ENCODE measurements at places on chromosomes 5 and 9.

DNA sequence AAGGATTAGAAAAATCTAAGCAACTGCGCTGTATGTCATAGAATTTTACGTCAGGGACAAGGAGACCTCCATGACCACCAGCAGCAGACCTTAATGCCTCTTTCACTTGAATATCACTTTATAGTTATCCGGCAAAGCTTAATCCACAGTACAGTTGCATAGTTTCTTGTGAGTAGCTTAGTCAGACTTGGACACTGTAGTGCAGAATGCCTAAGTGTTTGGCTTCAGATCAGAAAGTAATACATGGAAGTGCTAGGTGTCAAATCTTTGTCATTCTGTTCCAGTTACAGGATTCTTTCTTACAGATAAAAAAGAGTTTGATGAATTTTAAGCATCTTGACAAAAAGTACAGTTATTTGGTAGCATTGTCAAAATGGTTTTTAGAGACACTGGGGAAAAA lies 239.9 kb upstream of the PAPPA start:
- no peak for DNase-seq

DNA sequence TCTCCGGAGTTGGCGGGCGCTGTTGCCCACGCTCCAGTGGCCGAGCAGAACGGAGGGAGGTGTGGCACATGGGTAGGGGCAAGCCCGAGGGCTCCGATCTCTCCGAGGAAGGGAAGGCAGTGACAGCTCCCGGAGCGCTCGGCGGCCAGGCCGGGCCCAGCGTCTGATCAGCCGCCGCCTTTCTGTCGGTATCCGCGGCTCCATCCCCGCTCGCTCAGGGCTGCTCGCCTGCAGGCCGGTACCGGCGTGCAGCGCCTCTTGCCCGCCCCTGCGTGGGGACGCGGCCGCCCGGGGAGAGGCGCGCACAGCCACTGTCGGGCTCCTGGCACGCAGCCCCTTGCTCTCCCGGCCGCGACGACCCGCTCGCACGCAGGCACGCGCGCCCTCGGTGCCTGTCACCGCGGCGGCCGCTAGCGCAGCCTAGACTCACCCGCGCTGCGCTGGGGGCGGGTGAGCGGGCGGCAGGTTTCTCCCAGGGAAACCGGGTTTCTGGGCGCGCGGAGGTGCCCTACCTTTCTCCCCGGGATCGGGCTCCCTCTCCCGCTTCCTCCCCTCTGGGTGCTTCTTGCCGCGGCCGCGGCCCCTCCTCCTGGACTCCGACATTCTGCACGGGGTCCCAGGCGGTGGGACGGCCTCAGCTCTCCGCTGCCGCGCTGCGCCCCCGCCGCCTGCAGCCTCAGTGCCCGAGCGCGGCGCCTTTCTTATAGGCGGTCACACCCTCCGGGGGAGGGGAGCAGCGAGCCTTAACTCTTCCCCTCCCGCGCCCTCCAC lies 108.4 kb downstream of the PSD2 start:
- no peak for DNase-seq

DNA sequence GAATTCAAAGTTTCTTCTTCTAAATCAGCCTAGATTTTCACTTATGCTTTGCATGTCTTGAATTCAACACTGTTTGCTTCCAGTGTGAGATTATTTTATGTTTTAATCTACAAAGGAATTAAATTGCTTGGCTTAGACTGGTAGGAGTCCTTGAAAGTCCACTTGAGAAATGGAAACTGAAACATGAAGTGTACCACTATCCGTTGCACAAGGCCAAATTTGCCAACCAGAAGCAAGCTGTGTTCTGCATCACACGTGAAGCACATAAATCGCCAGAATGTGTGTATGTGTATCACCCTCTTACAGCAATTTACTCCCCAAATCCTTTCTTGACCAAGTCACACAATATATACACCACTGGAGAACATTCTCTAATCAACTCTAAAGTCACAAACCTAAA lies 10.3 kb downstream of the SEMA6A start:
- DNase-seq = no peak

- DNase-seq = no peak
Observed at GRCh38 chr5:16713386-16713928, 96.7 kb upstream of the RETREG1 start.

DNA sequence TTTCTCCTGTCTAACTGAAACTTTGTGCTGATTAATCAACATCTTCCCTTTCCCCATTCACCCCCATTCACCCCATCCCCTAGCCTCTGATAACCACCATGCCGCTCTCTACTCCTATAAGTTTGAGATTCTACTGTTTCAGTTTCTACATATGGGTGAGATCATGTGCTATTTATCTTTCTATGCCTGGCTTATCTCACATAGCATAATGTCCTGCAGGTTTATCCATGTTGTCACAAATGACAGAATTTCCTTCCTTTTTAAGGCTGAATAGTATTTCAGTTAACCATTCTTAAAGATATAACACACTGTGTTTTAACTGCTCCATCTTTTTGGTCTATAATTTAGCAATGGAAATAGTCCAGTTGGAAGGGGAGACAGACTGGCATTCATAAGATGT lies 205.1 kb downstream of the SNCAIP start:
- no peak for DNase-seq

DNA sequence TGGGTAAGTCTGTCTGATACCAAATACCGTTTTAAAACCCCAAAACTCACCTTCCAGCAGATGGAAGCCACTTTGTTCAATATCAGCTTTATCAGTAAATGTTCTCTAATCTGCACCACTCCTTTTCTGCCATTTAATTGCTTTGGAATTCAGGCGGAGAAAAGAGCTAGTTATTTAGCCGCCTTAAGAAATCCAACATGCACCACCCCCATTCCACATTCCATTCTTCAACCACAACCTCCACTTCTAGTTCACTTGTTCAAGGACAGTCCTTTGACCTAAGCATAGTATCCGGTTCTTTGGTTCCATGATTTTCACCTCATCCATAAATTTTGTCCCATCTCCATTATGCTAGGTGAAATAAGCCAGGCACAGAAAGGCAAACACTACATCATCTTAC lies 240.1 kb downstream of the DNAH5 start:
- DNase-seq = no peak

DNA sequence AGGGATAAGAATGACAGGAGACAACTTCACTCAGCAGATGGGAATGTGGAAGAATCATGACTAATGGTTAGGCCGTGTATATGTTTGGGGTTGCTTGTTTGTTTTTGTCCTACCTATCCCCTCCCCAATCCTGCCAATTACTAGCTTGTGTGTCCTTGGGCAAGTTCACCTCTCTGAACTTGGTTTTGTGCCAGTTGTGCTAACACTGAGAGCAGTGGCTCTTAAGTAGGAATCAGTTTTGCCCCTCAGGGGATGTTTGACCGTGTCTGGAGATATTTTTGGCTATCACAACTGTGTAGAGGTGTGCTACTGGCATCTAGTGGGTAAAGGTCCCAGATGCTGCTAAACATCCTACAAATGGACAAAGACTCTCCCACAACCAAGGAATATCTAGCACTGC lies 287.0 kb downstream of the DMRT2 start:
- no peak for DNase-seq

DNA sequence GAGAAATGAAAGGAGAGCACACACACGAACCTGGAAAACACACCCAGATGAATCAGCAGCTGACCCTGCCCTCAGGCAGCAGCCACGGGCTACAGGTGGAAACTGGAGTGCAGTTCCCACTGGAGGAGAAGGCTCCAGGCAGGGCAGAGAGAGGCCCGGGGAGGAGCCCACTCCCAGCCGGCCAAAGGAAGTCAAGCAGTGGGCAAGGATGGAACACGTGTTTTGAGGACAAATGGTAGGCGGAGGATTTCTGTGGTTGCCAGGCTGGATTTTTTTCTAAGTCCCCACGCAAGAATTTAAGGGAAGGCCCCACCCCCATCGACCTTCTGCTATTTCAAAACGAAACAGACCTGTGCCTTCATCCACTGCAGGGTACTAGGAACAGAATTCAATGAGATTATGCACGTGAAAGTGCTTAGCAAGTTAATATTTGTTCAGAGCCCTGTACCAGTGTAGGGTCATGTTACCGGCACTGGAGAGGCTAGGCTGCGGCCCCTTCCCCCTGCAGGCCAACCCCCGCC lies 6.8 kb downstream of the EPB41L4B start:
- DNase-seq = no peak

- no peak for DNase-seq
Observed at GRCh38 chr5:159097784-159098602, 1.7 kb downstream of the EBF1 start.

DNA sequence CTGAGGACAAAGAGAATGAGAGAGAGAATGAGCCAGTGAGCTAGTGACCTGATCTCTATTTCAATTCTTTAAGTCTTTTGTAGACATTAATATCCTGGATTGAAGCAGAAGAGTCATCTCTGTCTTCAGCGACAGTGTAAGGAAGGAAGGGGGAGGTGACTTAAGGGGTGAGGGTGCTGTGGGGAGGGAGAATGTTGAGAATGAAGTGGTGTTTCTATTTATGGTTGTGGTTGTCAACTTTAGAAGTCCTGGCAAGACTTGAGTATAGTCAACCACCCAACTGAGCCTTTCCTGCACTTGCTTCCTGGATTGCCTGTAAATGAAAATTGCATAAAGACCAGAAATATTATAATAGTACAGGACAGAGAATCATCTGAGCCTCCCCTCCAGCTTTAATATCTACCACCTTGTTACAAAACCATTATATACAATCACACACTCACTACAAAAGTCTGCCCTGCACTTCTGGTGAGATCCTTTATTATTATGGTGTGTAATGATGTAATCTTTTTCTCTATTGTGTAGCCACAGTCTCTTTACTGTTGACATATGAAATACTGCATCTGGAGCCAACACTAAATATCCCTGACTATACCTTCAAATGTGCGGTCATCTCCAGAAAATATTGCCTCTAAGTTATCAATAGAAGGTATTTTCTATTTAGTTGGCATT lies 91.7 kb downstream of the NTRK2 start:
- no peak for DNase-seq

GRCh38 chr5:173920866-173921555 lies 32.9 kb downstream of the CPEB4 start:
- no peak for DNase-seq

DNA sequence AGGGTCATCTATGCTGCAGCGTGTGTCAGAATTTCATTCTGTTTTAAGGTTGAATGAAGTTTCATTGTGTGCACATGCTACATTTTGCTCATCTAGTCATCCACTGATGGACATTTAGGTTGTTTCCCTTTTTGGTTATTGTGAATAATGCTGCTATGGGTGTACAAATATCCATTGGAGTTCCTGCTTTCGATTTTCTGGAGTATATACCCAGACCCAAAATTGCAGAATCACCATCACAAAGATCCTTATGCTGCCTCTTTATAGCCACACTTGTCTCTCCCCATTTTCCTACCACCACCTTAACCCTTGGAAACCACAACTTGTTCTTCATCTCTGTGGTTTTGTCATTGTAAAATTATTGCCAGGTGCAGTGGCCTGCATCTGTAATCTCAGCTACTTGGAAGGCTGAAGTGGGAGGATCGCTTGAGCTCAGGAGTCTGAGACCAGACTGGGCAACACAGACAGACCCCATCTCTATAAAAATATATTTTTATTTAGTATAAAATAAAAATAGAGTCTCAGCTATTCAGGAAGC lies 166.2 kb downstream of the HSD17B3 start:
- no peak for DNase-seq

DNA sequence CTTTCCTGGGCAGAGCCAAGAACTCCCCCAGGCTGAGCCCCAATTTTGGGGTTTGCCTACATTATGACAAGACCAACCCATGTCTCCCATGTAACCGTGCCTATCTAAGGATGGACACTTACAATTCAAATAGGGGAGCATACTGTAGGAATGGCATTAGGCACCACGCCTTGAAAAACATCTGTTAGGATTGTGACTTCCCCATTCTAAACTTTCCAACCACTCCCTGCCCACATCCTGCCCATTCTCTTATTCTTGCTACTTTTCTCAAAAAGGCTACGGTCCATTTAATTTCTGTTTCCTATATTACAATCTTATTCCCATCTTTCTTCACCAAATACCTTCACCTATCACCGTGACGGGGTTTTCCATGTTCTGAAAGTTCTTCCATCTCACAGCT lies 99.2 kb downstream of the LPAR1 start:
- no peak for DNase-seq

DNA sequence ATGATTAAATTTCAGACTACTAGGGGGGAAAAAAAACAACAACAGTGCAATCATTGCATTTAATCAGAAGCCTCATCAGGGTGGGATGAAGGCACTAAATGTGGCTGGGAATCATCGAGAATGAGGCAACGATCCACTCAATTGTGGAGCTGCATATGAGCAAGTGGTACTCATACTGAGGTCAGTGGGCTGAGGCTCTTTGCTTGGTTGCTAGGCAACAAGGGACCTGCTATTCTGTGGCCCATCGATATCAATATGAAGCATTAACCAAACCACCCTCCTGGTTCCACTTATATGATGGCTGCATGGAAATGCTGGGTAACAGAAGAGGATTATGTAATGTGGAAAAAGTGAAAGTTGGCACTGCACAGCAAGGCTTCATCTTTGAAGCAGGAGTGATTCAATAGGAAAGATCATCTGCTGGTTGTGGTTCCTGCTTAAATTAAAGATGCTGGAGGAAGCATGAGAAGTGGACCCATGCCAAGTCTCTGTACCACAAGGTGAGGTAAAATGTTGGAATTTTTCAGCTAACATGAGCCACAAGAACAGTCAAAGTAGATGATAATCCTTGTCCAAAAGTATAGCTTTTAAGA lies 159.8 kb upstream of the HMHB1 start:
- no peak for DNase-seq

- DNase-seq = no peak
Observed at GRCh38 chr5:43227655-43228054, 35.6 kb downstream of the NIM1K start.

GRCh38 chr5:129499208-129499852 lies 39.2 kb downstream of the ADAMTS19 start:
- no peak for DNase-seq

- DNase-seq = no peak
Observed at GRCh38 chr5:66757834-66758371, 161.7 kb downstream of the MAST4 start.

GRCh38 chr5:150613991-150614660 lies 26.3 kb upstream of the SYNPO start:
- DNase-seq = no peak

GRCh38 chr9:109506097-109506712 lies 8.1 kb upstream of the PTPN3 start:
- no peak for DNase-seq

DNA sequence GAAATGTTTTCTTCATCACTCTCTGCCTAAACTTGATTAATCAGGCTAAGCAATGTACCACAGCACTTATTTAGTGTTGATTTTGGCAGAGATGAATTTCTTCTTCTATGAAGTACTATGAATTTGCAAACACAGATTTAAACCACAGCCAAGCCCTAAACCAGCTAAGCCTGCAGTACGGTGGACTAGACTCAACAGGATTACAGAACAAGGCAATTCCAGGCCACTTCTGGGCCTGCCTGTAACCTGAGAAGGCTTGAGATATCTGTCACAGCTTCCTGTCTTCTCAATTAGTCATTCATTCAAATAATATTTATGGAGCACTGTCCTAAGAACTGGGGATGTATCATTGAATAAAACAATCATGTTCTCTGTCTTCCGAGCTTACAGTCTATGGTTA lies 32.4 kb upstream of the CAST start:
- no peak for DNase-seq
